ENCODE measurements at places on chromosomes 7 and 10.

DNA sequence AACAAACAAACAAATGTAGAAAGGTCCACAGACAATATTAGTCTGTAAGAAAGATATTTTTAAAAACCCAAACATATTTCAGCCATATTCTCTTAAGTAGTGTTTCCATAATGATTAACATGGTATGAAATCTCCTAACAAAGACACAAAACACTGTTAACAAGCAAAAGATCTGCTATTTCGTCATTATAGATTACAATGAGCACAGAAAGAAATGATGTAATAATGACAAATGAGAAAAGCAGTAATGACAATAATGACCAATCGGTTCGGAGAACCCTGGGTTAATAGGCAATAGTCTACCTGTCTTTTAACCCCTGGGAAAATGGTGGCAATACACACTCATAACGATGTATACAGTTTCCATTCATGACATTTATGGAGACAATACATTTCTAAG lies 39.5 kb upstream of the NCAPG2 start:
- no peak for DNase-seq

DNA sequence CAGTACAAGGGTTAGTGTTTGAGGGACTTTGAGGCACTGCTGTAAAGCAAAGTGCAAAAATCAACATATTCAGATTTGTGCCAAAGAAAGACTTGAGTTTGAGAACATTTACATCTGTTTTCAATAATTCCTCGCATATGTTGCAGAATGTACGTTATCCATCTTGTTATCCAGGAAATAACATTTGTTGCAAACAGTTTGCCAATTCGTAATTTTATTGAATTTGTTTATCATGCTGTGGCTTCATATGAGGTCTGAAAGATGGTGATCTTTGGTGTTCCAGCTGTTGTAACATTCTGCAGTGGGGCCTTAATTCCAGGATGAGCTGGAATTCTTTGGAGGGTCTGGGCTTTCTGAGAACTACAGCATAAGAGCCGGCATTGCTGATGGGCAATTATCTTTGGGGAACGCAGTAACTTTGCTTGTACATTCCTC lies 396.2 kb downstream of the LRMDA start:
- DNase-seq: no peak

DNA sequence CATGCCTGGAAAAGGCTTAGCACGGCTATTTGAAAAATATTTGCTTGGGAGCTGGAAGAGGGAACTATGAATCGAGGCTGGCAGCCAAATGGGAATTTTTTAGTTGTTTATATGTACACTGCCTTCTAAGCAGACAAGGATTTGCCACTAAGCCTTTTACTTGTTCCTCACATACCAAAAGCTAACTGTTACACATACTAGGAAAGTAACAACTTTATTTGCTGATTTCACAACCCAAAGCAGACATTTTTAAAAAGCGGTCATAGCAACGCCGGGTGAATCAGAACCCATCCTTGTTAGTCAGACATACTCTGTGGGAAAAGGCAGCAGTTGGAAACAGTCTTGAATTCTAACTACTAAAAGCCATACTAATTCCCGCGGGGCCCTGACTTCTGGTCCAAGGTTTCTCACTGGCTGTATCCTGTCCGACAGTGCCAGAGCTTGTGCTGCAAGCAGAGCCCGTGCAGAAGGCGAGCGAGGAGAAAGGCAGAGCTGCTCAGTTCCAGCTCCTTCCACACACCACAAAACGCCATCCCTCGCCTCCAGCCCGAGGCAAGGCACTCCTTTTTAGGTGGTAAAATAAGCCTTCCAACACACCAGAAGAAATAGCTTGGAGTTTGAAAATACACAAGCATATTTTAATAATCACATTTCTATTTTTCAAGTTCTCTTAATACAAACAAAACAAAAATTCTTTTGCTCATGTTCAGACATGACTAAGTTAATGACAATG lies 89.2 kb downstream of the RNF216 start:
- DNase-seq: peak; percentile 26

GRCh38 chr7:14389595-14389994 lies 400.1 kb upstream of the ETV1 start:
- DNase-seq: no peak

DNA sequence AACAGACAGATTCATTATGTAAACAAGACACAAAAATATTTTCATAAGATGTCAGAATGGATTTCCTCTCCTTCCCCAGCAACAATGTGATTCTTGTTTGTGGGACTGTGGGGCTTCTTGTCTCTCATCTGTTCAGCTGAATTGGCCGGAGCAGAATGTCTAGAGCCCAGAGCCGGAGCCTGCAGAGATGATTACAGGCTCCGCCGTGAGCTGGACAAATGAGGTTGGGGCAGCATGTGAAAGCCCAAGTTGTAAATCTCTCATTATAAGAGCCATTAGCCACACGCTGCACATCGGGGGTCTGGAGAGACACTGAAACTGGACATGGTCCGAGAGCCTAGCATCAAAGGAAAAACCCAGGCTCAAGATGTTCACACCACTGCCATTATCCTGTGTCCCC lies 137.0 kb upstream of the ADAM12 start:
- DNase-seq: no peak

DNA sequence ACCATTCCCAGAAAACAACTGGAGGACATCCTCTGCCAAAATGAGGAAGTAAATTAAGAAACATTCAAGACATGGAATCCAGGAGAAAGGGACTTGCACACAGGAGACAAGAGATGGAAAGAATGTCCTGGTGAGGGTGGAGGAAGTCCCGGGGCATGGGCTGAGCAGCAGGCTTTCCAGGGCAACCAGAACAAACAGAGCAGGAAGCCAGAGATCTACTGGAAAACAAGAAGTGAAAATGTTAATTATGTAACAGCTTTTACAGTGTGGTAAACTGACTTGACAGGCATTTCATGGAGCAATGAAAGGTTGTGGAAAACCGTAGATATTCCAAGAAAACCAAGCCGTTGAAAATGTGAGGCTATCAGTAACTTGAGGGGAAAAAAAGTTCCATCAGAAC lies 55.2 kb upstream of the ZNF746 start:
- no peak for DNase-seq

- DNase-seq: no peak
Measured at GRCh38 chr10:26733750-26734568, 36.5 kb downstream of the PDSS1 start.

DNA sequence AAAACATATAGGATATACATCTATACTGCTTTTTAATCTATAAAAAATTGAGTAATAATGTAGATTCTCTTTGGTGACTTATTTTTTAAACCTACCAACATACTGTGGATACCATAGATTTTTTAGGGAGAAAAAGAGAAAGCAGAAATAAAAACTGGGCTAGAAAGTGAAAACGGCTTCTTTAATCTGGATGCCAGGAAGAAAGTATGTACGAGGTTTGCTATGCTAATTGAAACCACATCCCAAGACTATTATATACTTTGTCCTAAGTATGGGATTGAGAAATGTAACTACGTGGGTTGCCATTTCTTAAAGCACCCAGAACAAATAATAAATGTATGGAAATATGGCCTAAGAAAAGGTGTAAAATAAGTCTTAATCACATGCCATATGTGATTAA lies 129.0 kb upstream of the NFE2L3 start:
- no peak for DNase-seq

DNA sequence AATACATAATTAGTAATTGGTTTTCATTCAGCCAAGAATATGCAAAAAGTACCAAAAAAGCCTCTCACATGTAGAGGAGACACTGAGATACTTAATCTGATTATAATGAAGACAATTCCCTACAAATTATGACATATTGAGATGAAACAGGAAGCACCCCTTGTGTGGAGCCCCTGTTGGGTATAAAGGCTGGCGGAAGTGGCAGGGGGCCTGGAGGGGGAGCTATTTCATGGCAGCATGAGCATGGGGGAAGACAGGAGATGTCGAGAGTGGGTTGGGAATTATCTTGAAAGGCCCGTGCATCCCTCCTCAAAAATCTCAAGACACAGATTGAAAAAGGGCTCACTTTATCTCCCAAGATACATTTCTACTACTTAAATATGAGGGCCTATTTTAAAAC lies 96.9 kb downstream of the PIP4K2A start:
- DNase-seq: no peak

DNA sequence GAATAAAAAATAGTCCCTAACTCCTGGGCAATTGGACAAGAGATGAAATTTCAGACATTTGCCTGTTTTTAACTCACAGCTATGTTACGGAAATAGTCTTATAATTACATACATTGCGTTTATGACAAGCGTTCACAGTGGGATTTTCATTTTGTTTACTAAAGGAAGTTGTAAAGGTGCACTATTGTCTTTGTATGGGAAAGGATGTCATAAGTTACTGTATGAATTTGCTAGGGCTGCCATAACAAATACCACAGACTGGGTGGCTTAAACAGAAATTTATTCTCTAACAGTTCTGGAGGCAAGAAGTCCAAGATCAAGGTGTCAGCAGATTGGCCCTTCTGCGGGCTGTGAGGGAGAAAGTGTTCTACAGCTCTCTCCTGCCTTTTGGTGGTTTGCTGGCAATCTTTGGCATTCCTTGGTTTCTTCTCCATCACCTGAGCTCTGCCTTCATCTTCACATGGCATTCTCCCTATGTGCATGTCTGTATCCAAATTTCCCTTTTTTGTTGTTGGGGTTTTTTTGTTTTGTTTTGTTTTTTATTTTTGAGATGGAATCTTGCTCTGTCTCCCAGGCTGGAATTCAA lies 5.6 kb downstream of the NFE2L3 start:
- DNase-seq: no peak

DNA sequence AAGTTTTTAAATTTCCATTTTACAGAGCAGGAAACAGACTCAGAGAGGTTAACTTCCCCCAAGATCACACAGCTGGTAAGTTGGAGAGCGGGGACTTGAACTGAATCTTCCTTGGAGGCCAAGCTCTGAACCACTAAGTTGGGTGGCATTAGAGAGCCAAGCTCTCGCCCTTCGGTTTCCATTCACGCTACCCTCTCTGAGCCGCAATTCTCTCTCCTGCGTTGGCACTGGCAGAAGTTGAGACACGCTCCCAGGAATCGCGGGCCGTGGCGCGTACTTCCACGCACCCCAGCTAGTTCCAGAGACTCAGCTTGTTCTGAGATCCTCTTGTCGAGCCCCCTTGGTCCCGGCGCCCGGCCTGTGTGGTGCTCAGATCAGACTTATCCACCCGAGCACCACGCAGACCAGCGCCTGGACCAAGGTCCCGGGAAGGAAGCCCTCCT lies 29.3 kb upstream of the VAX1 start:
- no peak for DNase-seq

- no peak for DNase-seq
Measured at GRCh38 chr10:111833251-111833650, 350.3 kb downstream of the GPAM start.

DNA sequence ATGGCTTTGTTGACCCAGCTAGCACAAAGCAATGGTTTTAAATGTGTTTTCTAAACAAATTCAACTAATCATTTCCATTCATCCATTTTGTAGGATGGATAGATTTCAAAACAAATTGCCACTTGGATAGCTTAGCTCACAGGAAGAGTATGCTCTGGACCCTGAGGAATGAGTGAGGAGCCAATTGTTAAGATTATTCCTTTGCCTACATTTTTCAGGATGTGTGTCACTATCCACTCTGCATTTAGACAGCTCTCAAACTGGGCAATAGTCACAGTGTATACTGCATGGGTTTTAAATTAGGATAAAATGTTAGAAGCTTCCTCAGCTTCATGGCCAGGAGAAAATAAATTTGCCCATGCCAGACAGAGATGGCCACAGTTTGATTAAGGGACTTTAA lies 605.6 kb upstream of the TEX47 start:
- no peak for DNase-seq

DNA sequence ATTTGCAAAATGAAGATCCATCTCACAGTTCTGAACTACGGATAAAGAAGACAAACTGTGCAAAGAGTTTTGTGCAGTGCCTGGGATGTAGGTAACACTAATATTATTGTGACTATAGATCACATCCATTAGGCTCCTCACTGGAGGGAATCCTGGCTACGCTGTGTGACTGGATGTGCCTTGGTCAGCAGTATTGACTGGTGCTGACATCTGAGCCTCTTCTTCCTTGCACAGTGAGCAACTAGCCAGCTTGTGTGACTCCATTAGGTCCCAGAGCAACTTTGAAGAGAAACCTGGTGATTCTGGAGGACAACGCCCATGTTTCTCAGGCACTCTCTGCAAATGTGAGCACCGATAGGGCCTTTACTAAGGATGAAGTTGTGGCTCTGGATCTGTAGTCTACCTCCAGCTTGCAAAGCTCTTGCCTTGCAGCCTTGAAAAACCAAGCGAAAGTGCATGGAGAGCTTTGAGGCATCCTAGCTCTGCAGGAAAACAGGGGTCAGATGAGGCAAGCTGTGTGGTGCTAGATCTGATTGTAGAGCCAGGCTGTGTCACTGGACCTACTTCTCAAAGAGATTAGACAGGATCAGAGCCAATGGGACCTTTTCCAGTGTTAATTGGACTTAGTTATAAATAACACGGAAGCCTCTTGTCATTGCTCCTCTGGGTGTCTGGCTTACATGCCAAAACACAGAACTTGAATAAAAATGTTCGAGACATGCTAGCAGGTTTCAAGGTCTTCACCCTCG lies 303.6 kb upstream of the LYZL1 start:
- no peak for DNase-seq

GRCh38 chr7:47290867-47291266 lies 291.0 kb downstream of the TNS3 start:
- no peak for DNase-seq

DNA sequence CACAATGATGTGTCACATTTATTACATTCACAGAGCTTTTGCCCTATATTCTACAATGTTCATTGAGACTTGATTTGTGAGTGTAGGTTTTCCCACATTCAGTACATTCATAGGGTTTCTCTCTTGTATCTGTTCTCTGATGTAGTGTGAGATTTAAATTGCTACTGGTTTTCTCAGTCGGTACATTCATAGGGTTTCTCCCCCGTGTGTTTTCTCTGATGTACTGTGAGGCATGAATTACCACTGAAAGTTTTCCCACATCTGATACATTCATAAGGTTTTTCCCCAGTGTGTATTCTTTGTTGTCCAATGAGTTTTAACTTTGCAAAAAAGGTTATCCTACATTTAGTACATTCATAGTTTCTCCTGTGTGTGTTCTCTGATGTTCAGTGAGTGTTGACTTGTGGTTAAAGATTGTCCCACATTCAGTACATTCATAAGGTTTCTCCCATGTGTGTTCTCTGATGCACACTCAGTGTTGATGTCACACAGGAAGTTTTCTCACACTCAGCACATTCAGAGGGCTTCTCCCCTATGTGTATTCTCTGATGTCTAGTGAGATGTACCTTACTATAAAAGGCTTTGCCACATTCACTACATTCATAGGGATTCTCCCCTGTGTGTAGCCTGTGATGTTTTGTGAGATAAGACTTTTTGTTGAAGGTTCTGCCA lies 63.0 kb downstream of the ZNF248 start:
- no peak for DNase-seq

GRCh38 chr7:141617280-141617679 lies 66.1 kb downstream of the AGK start:
- no peak for DNase-seq

DNA sequence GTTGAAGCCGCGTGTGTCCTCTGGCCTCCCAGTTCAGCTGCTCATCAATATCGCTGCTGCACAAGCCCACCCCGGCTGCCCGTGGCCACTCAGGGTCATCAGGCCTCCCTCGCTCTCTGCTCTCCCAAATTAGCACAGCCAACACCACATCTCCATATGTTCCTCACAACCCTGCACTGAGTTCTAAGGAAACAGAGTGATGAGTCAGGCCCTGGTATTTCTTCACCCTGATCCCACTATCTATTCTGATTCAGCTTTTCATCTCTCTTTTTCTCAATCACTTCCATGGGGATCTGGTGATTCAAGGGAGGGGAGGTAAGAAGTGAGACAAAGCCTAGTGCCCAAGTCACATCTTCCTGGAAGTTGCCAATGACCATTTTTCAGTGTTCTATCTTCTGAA lies 23.8 kb downstream of the CYTH3 start:
- DNase-seq: no peak

Data from CD4-positive, alpha-beta T cell treated with Interleukin-4 for 1 hour (primary cell).